ENCODE measurements at places on chromosomes 5 and 9.

DNA sequence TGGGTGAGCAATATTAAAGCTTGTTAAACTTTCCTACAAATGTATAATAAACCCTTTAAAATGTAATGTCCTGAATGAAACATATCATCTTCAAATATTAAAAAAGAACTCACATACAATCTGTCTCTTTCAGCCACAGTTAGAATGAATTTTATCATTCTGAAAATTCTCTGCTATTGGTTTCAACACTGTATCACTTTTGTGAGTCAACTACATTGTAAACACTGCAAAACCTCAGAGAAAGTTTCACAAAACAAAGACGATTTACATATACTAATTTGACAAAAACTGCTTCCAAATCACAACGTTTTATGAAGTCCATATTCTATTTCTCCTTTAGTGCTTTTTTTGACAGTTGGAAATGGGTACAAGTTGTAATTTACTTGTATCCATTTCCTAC is 1032.0 kb upstream of the DMAC1 start:
- DNase-seq: no peak

- no peak for DNase-seq
Measured at GRCh38 chr5:149820536-149821510, 90.7 kb downstream of the PPARGC1B start.

GRCh38 chr9:111481885-111482636 is 2.1 kb downstream of the ECPAS start:
- DNase-seq: no peak

DNA sequence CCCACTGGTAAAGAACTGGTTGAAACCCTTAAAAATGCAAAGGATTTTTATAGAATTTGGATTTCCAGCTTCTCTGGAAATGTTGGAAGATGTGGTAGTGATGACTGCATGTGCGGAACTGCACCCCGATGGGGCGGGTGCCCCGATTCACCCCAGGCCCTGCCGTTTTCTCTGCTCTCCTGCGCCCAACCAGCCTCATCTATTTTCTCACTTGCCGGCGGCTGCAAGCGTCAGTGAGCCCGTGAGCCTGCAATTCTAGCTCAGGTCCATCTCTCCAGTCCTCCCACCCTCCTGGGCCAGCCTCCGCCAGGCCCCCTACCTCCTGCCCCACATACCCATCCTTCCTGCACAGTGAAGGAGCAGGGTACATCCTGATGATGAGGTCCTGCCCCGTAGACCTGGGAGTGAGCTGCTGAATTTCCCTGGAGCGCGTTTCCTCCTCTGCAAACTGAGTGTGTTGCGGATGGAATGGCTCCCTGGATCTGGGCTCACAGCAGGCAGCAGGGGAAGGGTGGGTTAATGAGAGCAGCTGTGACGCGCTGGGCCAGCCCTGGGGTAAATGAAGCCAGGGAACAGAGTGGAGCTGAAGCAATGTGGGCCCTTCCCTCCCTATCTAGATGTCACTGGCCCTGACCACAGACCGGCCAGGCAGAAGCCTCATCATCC is 45.9 kb upstream of the PHYKPL start:
- DNase-seq: no peak

DNA sequence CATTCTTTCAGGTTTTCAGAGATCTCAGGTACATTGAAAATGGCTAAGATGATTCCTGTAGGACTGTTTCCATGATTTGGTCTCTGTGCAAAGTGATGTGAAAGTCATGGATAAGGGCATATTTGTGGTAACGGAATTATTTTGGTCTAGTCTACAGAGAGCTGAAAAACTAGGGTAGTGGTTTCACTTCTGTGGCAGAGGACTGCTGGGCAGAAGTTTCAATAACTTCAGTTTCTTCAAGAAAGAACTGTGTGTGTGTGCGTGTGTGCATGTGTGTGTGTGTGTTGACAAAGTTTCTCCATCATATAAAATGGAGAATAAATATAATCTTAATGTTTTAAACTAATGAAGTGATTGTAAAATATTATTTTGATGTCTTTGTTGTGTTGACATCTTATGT is 4.3 kb downstream of the CNOT8 start:
- DNase-seq: no peak

DNA sequence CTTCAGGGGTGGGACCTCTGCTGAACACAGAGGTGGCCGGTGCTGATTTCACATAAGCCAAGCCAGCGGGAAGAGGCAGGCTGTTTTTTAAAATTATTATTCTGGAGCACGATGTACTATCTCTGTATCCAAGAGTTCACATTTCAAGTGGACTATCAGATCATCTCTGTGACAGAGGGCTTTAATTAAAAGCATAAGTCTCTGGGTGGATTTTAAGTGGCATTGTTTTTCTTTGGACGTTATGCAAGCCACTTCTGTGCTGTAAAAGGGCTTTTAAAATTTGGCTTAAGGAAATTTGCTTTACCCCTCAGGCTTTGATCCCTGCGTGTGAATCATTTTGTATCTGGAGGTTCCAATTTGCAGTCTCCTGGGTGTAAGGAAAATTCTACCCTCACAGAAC is 124.7 kb downstream of the PALM2AKAP2 start:
- DNase-seq: no peak

All from cortex of kidney (tissue), 1 donor.